HT1080 (cell line): ENCODE measurements at places on chromosomes 6 and 20.

GRCh38 chr6:67629258-67629657, 1005.8 kb upstream of the ADGRB3 start:
- DNase-seq = no peak

DNA sequence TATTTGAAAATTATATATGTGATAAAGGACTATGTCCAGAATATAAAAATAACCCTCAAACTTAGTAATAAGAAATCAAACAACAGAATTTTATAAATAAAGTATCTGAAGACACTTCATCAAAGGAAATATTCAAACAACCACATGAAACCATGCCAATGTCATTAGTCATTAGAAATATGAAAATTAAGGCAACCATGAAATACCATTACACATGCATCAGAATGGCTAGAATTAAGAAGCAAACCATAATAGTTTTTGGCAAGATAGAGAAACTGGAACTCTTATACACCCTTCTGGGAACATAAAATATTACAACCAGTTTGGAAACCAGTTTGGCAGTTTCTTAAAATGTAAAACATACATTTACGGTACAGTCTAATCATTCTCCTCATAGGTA, 137.2 kb upstream of the ADGRB3 start:
- peak; percentile 5 for DNase-seq

GRCh38 chr6:144279484-144280150, 5.5 kb upstream of the UTRN start:
- DNase-seq = no peak

DNA sequence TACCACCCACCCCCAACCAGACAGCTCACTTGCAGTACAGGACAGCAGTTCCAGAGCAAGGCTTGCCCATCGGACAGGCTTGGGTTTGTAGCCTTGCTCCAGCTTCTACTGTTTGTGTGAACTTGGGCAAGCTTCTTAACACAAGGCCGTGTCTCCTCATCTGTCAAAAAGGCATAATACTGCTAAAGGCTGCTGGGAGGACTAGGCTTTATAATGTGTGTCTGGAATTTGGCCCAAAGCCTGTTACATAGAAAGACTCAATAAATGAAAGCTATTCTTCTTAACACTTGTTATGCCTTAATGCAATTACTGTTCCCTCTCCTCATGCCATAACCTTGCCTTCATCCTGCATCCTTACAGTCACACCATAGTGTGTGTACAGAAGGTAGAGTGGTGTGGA, 43.4 kb downstream of the LYRM4 start:
- no peak for DNase-seq

DNA sequence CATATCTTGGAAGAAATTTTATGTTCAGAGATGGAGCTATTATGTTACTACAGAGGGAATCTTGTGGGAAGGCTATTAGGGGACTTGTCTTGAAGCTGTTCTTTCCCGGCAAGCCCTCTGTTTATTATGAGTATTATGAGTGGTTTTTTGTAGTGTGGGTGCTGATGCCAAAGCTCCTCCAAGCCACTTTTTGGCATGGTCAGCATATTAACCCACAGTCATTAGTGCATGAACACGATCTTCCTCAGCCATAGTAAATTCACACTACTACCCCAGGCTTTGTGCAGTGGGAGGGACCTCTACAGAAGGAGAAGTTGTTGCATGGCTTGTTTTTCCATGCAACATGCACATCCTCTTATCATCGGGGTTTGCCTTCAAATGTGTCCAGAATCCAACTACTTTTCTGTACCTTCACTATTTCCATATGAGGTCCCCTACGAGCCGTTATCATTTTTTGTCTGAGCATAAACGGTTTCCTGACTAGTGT, 6.5 kb upstream of the BMP6 start:
- DNase-seq = no peak

DNA sequence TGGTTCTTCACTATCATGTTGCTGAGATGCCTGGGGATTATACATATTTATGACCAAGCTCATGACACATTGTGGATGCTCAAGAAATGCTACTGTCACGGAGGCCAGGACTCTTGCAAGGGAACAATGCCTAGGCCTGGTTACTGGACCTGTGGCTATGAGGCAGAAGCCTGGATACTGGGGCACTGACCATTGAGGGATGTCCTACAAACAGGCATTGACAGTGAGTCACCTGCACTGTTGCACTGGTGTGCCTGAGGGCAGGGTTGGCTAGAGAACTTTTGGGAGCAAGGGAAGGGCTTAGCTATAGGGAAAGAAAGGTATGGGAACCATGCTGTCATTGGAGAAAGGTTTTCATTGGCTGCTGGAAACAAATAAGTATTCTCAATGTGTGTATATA, 313.1 kb upstream of the SUPT3H start:
- DNase-seq = no peak

GRCh38 chr6:63571361-63572043, 778 bp upstream of the LOC128125822 start:
- peak; percentile 61 for DNase-seq

- DNase-seq = no peak
Measured at GRCh38 chr6:15129887-15130286, 116.0 kb upstream of the JARID2 start.

DNA sequence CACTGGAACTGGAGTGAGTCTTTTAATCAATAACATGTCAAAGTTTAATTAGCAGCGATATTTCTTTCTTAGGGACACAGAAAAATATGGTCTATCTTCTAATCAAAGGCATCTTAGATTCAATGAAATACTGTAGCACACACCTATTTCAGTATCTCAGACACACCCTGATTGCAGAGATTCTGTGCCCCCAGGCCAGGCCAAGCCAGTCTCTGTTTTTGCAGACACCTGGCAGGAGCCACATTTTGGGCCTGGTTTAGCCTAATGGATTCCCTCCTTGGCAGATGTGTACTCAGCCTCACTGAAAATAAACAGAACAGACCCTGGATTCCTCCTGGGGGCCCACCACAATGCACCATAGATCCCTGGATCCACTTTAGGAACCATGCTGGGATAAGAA, 74.8 kb downstream of the LRFN2 start:
- no peak for DNase-seq

DNA sequence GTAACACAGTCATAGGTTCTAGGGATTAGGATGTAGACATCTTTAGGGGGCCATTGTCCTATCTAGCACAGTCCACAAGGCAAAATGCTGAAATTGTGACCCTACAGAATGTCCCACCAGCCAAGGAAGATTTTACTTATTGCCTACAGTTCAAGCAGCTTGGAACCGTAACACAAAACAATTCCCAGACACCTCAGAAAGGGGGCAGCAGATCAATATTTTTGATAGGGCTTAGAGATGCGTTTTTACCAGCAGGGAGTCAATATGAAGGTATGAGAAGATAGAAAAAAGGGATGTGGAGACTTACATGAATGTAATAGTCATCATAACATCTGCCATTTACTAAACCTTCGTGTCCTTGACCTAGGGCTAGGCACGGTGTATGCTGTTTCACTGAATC, 81.0 kb downstream of the TMEM170B start:
- peak; percentile 55 for DNase-seq
